ENCODE measurements at places on chromosomes 16 and 17.
A peak's percentile ranks its signal among the peaks of the same experiment; 100 is the strongest.

DNA sequence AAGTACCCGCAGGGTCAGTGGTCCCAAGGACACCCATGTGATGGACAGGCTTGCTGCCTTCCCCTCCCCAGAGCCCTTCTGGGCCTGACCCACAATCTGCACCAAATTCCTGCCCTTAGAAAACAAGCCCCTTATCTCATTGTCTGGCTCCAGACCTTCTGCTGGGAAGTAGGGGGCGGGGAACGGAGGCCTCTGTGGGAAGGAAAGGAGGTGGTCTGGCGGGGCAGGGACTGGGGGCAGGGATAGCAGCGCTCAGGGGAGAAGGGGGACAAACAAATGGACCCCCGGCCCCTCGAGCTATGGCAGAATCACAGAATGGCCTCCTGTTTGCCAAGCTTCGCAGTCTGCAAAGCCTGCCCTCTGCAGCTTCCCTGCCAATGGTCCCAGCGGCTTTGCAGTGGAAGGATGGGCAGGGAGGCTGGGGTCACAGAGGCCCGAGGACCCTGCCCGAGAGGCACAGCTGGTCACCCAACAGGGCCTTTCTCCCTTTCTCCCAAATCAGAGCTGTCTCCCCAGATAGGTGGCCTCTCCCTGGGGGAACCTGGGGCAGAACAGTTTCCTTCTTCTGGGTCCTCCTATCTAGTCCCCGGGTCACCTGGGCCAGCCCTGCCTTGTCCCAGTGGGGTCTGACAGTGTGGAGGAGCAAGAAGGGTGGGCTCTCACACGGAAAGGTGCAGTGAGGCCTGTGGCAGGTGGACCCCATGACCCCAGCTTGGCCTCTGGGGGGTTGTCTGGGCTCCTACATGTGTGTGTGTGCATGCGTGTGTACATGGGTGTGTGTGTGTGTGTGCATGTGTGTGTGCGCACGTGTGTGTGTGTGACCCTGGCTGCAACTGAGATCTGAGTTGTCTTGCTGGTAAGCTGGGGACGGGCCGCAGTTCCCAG lies 25.5 kb downstream of the TMEM235 start:
- no peak for DNase-seq

GRCh38 chr17:7477392-7478275 lies 1.8 kb downstream of the ZBTB4 start:
- DNase-seq = no peak

DNA sequence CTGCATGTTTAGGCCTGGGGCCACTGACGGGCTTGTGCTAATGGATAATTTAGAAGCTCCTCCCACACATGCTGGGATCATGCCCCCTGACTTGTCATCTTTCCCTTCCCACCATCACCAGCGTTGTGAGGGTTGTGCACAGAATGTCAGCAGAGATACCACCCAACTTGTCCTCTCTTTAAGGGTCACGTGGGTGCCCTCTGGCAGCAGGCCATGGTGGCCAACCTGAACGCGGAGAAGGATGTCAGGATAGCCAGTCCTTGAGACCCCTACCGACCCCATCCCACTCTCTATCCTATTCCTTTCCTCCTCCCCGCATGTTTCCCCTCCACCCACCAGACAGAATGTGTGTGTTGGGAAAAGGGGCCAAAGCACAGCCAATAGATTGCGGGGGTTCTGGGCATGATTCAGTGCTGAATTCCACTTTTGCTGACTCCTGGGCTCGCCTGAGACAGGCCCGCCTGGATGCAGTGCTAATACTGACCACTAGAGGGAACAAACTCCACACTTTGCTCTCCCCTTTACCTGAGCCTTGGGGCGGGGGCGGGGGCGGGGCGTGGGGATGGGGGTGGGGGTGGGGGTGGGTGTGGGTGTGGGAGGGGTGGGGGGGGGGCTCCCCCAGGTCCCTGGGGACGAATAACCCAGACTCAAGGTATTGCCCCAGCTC lies at the start of gene GH2:
Gene GH2 (minus strand): TSS at position 10 of the 667 bp plus-strand sequence. CDS start 143 bp downstream, outside the sequence.
- DNase-seq = peak; percentile 60

GRCh38 chr16:29007730-29008593 lies 23.1 kb downstream of the LAT start:
- DNase-seq = peak; percentile 66

DNA sequence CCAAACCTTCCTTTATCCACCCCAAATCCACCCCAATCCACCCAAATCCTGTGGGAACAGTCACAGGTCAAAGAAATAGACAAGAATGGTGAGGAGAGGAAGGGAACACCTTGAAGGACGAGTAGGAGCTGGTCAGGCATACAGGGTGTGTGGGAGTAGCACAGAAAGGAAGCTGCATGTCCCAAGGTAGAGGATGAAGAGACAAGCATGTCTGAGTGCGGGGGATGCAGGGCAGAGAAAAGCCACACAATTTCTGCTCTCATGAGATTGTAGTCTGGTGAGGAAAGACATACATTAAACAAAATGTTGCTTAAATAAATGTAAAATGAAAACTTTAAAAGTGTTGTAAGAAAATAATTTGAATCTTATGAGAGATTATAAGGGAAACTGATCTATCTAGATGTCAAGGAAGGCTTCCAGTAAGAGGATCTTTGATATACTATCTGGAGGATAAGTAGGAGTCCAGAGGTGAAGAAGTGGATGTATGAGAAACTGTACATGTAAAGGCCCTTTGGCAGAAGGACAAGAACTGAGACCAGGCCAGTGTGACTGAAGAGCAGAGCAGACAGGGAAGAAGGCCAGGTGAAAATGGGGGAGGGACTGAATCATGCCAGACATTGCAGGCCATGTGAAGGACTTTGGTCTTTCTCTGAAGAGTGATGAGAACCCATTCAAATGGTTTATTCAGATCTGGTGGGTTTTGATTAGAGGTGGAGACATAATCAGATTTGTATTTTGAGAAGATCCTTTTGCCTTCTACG lies 18.6 kb downstream of the TMEM98 start:
- no peak for DNase-seq

- DNase-seq = no peak
Measured at GRCh38 chr17:385178-385835, 32.7 kb upstream of the RPH3AL start.

Data from stimulated activated CD4-positive, alpha-beta T cell treated with anti-CD3 and anti-CD28 coated beads, Interleukin-12 subunit alpha, Interleukin-12 subunit beta, amount 100 ng/mL, for 24 hours (primary cell).